ENCODE measurements at places on chromosomes 12 and 14. TPM values are rescaled to one million over a fixed set of nuclear protein-coding genes. Genes with fewer than 3 reads are reported as not detected.

The GPRC5A gene
- total RNA-seq, result 36.7 TPM

The BLOC1S1 gene
- 169 TPM for total RNA-seq

The RAPGEF3 gene
- 2.1 TPM for total RNA-seq

The KRT79 gene
- 0.16 TPM for total RNA-seq

The OAS2 gene
- not detected for total RNA-seq

The NCKAP5L gene
- 19.9 TPM for total RNA-seq

The COA8 gene
- 20.2 TPM for total RNA-seq

The GPD1 gene
- 0.25 TPM for total RNA-seq

The NPFF gene
- 1.5 TPM for total RNA-seq

The LGALS3 gene
- 51.3 TPM for total RNA-seq

The FSCB gene
- total RNA-seq, result 0.25 TPM

The PPP4R4 gene
- total RNA-seq, result 0.16 TPM

The ZNF891 gene
- total RNA-seq, result 0.33 TPM

The CAND1 gene
- total RNA-seq, result 54.8 TPM

The IGFBP6 gene
- total RNA-seq, result 258 TPM

The OR10G3 gene
- not detected for total RNA-seq

The SIX4 gene
- total RNA-seq, result 15.8 TPM

The KRT80 gene
- total RNA-seq, result 14.8 TPM

The ARHGAP9 gene
- total RNA-seq, result not detected

The MYBPC1 gene
- not detected for total RNA-seq

The RIPK3 gene
- 1.1 TPM for total RNA-seq

The DDN gene
- 0.16 TPM for total RNA-seq

The REM2 gene
- 0.38 TPM for total RNA-seq

The CMKLR1 gene
- total RNA-seq, result 0.81 TPM

The ASCL1 gene
- total RNA-seq, result not detected

The TSPAN11 gene
- not detected for total RNA-seq

The PCBP2 gene
- total RNA-seq, result 427 TPM

The UTP20 gene
- total RNA-seq, result 16.1 TPM

The USP44 gene
- 0.16 TPM for total RNA-seq

The RNASE1 gene
- not detected for total RNA-seq

The CIROP gene
- not detected for total RNA-seq

The ATP6V1D gene
- 58.5 TPM for total RNA-seq

The C12orf54 gene
- total RNA-seq, result not detected

The HOXC12 gene
- not detected for total RNA-seq

The DLST gene
- 80.2 TPM for total RNA-seq

The GNG2 gene
- total RNA-seq, result 6.1 TPM

The MYO1A gene
- total RNA-seq, result not detected

The ARMH4 gene
- 15.8 TPM for total RNA-seq

The KRT85 gene
- not detected for total RNA-seq

The GARIN6 gene
- total RNA-seq, result not detected

The NFE2 gene
- not detected for total RNA-seq

The WASHC4 gene
- total RNA-seq, result 24.3 TPM

The SLC8A3 gene
- total RNA-seq, result 0.13 TPM

The PLEKHH1 gene
- 3.1 TPM for total RNA-seq

The DIO3 gene
- total RNA-seq, result not detected

The E2F7 gene
- total RNA-seq, result 10.9 TPM

The ZDHHC22 gene
- not detected for total RNA-seq

The P2RX2 gene
- total RNA-seq, result not detected

The LHX5 gene
- not detected for total RNA-seq

The TMEM179 gene
- total RNA-seq, result not detected

The CCDC38 gene
- total RNA-seq, result not detected

The CLEC12A gene
- total RNA-seq, result not detected

The MYL2 gene
- total RNA-seq, result not detected

The TMEM132C gene
- total RNA-seq, result not detected

The TCL1A gene
- not detected for total RNA-seq
